ENCODE measurements at places on chromosomes 3 and 15.

DNA sequence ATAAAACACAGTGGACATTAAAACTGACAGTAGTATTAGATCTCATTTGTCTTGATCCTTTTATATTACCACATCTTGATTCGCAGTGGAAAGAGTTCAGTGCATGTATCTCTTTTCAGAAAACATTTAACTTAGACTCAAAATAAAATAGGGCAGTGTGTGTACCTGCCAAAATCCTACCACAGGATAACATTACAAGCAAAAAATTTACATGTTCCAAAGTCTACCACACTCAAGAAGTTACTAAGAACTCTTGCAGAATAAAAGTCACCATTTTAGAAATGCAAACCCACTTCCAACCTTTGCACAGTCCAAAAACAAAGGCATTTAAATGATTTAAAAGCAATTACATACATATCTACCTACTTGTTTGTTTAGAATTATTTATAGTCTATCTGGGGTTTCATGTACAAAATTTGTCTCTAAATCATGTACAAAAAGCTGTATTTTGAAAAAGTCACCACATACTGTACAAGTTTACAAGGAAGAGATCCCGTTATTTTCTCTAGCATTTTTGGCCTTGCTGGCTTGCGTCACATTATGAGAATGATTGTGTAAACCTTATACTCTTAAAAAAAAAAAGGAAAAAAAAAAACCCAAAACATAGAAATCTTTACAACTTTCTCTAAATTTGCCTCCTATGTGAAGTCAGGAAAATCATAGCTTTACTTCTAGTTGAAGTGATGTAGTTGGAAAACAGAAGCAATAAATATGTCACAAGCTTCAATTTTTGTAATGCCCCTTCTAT lies 153.8 kb downstream of the ADAM10 start:
- DNase-seq = no peak

GRCh38 chr3:47098910-47099309 lies 65.0 kb downstream of the SETD2 start:
- DNase-seq = no peak

DNA sequence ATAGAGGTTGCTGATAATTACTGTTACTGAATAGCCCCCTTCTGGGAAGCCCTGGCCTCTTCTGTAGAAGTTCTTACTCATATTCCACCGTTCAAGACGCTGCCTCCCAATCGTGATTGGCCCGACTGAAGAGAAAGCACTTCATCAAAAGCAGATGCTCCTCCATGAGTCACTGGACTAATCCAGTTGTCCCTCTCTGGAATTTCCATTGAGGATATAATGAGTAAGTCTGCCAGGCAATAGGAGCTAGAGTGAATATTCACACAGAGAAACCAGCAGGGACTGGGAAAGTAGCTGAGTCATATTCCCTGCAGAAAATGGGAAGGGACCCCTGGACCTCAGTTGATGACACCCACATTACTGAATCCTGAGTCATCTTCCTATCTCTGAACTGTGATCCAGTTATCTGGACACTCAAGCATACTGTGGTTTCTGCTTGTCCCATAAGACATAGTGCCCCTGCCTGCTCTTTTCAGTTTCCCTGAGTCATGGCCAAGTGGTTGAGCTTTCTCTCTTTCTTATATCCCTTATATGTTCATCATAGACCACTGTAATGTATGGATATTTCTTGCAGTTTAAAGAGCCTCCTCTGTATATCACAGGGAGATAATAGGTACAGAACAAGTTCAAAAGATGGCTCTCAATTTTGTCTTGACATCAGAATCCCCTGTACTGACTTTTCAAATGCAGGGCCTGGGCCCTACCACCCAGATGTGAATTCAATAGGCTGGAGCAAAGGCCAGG lies 151.2 kb upstream of the CDIN1 start:
- DNase-seq = no peak

DNA sequence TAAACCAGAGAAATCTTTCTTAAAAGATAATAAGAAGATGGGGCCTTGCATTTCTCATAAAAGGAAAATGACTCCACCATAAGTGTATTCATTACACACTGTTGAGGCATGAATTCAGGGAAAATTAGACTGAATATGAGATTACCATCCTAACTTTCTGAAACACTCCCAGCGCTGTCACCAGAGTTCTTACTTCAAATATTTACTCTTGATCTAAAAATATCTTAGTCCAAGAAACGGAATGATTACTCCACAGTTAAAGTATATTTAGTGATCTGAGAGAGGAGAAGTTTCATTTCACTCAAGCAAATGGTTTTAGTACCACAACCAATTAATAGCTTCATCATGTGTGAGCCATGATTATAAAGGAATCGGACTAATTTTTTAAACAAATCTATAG lies 300.3 kb downstream of the ZBTB20 start:
- no peak for DNase-seq

GRCh38 chr15:79047676-79048439 lies 42.7 kb downstream of the RASGRF1 start:
- no peak for DNase-seq

GRCh38 chr3:132911741-132912415 lies 126.3 kb upstream of the TMEM108 start:
- no peak for DNase-seq

DNA sequence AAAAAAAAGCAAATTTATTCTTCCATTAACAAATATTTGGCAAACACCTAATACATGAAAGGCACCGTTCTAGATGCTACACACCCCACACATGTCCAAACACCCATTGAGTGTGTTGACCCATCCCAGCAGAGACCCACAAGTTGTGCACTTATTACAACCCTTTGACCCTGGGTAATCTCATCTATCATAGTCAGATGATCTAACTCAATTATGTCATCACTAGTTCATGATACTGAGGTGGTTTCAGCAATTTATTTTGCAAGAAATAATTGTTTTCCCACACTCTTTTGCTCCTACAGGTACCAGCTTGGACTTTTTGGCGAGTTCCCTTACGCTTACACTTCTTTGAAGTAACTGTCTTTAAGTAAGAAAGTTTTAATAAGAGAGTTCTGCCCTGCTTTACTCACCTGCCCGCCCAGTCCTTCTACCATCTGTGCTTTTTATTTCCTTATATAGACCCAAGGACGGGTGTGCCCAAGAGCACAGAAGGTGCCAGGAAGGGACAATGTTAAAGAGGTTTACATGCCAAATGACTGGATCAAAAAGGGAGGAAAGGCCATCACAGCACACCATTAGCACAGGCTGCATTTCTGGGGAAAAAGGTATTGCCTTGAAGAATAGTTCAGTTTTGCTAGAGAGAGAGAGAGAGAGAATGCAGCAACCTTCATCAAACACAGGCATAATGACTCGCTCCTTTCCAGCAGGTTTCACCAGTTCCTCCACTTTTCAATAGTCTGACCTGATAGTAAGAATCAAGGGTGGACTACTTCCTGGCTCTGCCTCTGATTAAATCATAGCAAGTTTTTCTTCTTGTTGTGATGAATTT lies 54.5 kb upstream of the ATP11B start:
- DNase-seq = no peak

DNA sequence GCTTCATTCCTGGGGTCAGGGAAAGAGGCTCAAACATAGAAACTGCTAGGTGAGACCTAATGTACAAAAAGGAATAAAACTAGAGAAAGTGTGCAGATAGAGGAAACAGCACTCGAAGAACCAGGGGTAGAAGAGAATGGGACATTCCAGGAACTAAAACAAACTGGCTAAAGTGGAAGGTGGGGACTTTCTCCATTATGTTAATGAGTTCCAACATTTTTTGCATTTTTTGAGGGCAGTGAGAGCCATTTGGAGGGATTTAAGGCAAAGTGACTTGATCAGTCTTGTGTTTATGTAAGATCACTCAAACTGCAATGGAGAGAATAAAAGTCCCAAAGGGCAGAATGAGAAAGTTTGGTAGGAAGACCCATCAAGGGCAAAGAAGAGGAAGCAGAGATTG lies 20.6 kb upstream of the SLC4A7 start:
- DNase-seq = no peak

Measured in stimulated activated CD8-positive, alpha-beta memory T cell treated with anti-CD3 and anti-CD28 coated beads, Interleukin-2, amount 100 ng/mL, for 48 hours (primary cell).